ENCODE measurements at places on chromosomes 6 and 20.

GRCh38 chr6:40299681-40300080 is 287.5 kb downstream of the LRFN2 start:
- DNase-seq: no peak

- DNase-seq: no peak
Measured at GRCh38 chr20:54133434-54134427, 40.1 kb downstream of the CYP24A1 start.

DNA sequence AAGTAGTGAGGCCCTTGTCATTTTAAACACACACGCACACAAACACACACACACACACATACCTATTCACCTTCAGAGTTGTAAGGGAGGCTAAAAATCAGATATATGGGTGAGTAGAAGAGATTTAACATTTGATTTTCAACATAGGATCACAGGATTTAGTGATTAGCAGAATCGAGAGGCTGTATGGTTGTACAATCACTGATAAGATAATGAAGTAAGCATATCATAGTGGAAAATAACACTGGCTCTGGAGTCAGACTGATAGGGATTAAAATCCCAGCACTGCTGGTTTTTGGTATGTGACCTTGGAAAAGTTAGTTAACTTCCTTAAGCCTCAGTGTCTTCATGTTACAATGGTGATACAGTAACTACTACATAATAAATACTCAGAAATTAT is 40.8 kb downstream of the RNF217 start:
- DNase-seq: no peak

DNA sequence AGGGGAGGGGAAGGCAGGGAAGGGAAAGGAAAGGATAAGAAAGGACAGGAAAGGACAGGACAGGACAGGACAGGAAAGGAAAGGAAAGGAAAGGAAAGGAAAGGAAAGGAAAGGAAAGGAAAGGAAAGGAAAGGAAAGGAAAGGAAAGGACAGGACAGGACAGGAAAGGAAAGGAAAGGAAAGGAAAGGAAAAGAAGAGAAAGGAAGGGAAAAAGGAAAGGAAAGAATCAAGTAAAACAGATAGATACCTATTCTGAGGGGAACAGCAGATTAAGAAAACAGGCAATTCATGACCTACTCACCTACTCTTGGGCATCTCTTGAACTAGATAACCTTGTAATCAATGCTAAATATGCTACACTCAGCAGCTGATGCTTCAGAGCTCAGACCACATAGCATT is 265.4 kb downstream of the SYNE1 start:
- DNase-seq: no peak

GRCh38 chr6:47137073-47137472 is 94.9 kb upstream of the ADGRF1 start:
- DNase-seq: no peak

DNA sequence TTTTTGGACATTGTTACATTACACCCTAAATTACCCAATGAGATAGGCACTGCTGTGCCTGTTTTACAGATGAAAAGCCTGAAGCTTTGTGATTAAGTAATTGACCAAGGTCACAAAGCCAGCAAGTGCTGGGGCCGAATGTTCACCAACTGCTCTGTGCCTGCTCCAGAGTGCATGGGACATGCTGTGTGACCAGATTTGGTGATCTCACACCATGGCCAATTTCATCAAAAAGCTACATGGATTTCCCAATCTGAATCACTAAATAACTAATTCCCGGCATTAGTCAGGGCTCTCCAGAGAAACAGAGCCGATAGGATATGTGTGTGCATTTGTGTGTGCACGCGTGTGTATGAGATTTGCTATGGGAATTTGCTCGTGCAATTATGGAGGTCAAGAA is 228.3 kb upstream of the ECI2 start:
- DNase-seq: no peak

GRCh38 chr6:162708971-162709370 is 18.6 kb downstream of the PRKN start:
- no peak for DNase-seq

DNA sequence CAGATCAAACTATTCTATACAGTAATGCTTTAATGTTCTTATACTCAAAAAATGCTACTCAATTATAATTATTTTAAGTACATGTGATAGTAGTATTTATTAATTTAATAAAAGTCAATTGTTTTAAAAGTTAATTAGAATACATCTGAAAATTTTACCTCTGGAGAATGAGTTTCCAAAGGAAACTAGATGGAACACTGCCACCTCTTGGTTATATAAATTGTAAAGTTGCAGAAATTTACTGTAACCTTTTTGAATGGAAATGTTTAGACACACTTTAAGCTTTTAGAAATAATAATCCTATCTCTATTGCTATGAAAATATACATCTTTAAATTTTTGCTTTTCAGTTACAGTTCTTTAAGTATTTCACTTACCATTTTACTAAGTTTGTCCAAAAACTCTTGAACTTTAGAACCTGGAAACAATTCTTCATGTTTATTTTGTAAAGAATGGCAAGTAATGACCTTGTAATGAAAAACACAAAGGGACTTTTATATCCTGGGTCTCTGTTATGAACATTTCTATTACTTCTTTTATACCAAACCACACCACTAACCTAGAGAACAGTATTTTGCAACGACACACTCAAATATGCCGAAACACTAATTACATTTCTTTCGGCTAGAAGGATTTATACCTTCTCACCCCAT is 10.9 kb upstream of the BMP5 start:
- no peak for DNase-seq

GRCh38 chr20:43798291-43799149 is 71.7 kb upstream of the GTSF1L start:
- DNase-seq: no peak

GRCh38 chr6:113271437-113271836 is 585.7 kb upstream of the MARCKS start:
- DNase-seq: no peak

DNA sequence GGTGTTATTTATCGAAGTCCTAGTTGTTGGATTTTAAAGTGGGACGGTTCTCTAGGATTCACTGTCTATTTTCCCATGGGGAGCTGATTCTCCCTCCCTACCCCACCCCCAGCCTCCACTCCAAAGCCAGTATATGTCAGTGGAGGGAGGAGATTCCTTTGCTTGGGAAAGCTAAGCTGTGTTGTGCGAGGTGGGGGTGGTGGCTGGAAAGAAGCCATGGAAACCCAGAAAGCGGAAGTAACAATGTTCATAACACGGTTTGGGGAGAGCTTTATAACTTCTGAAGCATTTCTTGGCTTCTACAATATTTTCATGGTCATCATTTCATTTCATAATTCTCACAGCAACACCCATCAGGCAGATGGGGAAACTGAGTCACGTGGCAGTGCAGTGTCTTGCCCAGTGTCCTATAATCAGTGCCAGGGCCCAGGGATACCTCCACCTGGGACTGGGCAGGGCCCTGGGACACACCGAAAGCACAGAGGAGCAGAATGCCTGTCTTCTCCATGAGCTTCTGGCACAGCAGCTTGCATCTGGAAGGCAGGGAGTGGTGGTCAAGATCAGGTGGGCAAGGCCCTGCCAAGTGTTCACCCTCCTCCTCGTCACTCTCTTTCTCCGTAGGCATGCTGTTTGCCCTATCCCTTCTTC is 4.5 kb downstream of the SUN5 start:
- DNase-seq: no peak

DNA sequence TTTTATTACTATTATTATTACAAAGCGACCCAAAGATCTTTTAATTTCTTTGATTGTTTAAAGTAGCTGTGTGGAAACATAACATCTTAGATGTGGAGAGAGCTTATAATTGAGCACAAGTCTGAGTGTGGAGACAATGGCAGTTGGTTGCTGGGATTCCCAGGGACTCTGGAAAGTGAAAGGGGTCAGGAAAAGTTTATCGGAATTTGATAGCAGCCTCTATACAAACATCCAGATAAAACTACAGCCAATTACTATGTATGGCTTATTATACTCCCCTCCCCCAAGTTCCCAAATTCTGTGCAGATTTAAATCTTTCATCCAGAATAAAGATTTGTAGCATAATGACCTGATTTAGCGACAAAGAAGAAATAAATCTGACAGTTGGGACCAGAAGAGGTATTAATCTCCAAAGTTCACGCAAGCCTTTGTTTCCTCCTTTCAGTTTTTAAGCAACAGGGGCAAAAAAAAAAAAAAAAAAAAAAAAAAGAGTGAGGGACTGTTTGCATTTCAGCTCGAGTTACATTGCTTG is 121.4 kb upstream of the MAP3K7 start:
- DNase-seq: no peak

DNA sequence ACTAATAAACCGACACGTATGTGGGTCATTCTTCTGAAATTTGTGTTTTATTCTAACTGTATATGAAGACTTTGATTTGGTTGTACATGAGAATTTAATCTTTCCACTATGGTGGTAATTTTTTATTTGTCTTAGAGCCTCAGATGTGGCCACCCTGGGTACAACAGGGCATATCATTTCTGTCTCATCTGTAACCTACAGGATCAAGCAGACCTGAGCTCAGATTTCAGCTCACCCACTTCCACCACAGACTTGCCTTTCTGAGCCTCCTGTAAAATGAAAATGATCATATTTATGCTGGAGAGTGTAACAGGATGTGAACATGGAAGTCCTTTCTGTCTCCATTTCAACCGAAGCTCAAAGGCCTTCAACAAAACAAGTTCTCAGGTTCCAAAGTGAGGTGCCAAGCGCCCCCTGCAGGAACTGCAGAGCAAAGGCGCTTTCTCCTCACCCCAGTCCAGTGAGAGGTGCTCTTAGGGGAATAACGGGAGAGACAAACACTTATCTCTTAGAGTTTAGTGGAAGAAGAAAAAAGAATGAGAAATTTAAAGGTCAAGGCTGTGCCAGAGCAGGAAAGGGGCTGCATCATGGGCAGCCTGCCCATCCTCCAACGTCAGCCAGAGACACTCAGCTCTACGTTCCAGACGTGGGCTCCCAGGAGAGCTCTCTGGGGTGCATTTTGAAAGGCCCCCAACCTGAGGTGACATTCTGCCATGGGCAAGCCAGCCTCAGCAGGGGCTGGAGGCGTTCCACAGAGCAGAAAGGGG is 23.0 kb upstream of the CD24 start:
- peak; percentile 21 for DNase-seq

DNA sequence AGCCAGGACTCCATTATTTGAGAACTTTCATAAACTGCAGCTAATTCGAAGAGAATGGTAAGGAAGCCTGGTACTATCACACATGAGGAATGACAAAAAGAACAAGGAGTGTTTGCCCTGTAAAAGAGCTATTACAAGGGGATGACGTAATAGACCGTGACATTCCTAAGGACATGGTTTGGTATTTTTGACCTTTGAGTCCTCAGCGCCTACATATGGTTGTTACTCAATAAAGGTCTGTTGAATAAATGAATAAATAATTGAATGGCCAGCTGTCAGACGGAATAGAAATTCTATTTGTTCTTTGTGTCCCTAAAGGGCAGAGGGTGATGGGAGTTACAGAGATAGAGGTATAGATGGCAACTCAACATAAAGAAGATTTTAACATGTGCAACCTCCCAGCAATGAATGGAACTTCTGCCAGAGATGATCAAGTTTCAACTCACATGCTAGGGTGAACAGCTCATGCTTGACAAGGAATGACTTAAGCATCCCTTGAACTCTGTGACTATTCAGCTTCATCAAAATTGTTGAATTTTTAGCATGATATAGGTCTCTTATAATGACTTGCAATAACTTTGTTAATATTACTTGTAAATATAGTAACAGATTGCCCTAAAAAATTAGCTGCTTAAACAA is 115.4 kb downstream of the TENT5A start:
- DNase-seq: no peak

GRCh38 chr20:16709017-16709416 is 20.8 kb upstream of the SNRPB2 start:
- DNase-seq: no peak

- DNase-seq: no peak
Measured at GRCh38 chr6:137652961-137653705, 158.9 kb upstream of the OLIG3 start.

GRCh38 chr20:62087227-62087626 is 21.5 kb upstream of the TAF4 start:
- no peak for DNase-seq

- no peak for DNase-seq
Measured at GRCh38 chr20:57553376-57554018, 7.4 kb upstream of the PCK1 start.

DNA sequence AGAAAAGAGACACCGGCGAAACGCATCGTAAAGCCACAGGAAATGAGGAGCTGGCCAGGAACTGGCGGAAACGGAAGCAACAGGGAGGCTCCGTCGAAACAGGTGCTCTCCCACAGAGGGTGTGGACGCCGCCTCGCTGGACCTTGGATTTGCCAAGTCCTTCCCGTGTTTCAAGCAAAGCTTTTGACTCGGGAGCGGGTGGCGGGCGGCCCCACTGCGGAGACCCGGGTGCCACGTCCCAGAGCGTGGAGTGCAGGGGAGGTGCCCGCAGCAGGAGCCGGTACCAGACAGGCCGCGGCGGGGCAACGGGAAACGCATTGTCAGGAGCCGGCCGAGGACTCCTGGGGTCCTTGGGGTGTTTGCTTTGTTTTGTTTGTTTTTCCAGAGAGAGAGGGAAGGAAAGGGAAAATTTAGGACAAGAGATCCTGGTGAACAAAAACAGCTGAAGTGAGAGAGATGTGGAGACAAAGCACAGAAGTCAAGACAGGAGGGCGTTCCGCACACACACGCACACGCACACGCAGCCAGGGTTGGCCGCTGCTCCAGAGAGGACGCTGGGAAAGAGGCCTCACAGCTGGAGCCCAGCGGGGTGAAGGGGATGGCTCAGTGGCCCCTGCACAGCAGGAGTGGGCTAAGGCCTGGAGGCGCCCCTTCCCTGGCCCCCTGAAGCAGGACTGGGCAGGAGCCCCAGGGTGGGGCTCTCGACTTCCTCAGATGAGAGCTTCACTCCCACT is 50.9 kb upstream of the CHRNA4 start:
- no peak for DNase-seq

DNA sequence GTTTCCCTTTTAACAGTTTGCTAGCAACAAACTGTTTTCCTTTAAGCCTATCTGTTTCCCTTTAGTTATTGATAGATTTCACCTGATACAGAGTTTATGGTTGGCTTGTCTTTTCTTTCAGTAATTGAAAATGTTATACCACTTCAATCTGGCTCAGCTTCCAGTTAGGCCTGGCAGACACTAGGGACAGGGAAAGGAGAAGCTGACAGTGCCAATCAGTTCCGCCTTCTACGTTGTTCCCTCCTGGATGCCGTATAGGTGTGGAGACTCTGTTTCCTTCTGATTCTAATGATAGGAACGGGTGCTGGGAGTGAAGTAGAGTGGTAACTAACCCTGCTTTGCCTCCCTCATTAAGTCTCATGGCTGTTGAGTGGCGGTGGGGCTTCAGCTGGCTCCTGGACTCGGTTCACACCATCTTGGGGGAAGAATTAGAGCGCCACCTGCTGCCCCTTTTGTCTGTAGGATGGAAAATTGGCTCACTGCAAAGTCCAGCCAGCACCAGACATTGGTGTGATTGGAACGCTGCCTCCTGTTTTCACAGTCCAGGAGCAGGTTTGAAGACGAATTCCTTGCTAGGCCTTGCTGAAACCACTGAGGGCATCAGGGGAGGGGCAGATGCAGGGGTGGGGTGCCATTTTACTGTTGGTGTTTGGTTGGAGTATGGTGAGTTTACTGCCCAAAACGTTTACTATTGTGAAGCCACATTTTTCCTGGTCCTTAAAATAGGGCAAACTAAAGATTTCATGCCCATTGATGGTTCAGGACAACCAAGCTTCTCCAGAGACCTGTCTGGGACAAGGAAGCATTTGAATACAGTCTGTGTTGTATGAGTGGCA is 1729.5 kb downstream of the GRIK2 start:
- DNase-seq: no peak

GRCh38 chr6:39386487-39386886 is 64.0 kb upstream of the KCNK16 start:
- DNase-seq: no peak

All from T follicular helper cell (primary cell).